ENCODE measurements at places on chromosomes 12 and 14. TPM values are rescaled to one million over a fixed set of nuclear protein-coding genes. Genes with fewer than 3 reads are reported as not detected.

GRCh38 chr14:75960231-75960630, 21.6 kb downstream of the TGFB3 start:
- peaks cover 22% of the 10 kb centered on the region for H3K36me3 ChIP-seq
- H3K27me3 ChIP-seq, result no peaks in the 10 kb centered on the region
- H3K4me1 ChIP-seq, result no peaks in the 10 kb centered on the region
- no peak for DNase-seq
- H3K27ac ChIP-seq, result peak overlapping the region; percentile 39

DNA sequence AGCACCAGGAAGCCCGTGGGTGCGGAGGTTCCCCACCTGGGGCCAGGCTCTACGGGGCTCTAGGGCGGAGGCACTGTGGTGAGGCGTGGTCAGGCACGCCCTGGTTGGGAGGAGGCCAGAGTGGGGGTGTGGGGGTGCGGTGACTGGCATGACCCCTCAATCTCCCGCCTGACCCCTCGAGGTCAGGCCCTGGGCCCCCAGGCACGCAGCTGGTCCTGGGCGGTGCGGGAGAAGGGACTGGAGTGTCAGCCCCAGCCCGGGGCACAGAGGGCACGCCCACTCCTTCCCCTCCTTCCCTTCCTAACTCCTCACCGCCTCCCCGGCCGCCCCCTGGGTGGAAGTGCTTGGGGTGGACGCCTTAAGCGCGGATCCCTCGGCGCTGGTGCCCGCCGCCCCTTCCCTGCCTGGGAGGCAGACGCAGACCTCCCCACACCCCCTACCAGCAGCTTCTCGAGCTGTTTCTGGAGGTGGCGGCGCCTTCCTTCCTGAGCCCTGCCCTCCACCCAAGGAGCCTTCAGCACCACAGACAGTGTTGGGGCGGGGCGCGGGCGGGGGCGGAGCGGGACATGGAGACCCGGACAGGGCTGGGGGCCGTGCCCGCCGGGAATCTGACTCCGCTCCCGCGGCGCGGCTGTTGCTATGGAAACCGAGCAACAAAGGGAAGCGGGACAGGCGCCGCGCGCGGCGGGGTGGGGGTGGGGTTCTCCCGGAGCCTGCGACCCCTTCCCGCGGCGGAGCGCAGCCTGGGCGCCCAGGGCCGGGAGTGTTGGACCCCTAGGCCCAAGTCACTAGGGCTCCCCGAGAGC, 741 bp upstream of the CRIP2 start:
- H3K4me3 ChIP-seq, result peak overlapping the region; percentile 74
- H3K4me1 ChIP-seq, result peaks cover 31% of the 10 kb centered on the region
- peaks cover 32% of the 10 kb centered on the region for H3K27me3 ChIP-seq
- peak overlapping the region; percentile 77 for H3K27ac ChIP-seq
- peak; percentile 89 for DNase-seq
- H3K36me3 ChIP-seq, result peaks cover 18% of the 10 kb centered on the region

GRCh38 chr14:55339770-55340169, 68.5 kb downstream of the FBXO34 start:
- no peaks in the 10 kb centered on the region for H3K27me3 ChIP-seq
- no peak for DNase-seq
- peaks cover 69% of the 10 kb centered on the region for H3K4me1 ChIP-seq
- no peaks in the 10 kb centered on the region for H3K36me3 ChIP-seq
- no peak overlapping the region for H3K4me3 ChIP-seq
- H3K27ac ChIP-seq, result no peak overlapping the region

FAM181A gene
- total RNA-seq, result not detected

GRCh38 chr14:89507926-89508460, 91.0 kb upstream of the FOXN3 start:
- no peak overlapping the region for H3K27ac ChIP-seq
- H3K27me3 ChIP-seq, result no peaks in the 10 kb centered on the region
- H3K4me1 ChIP-seq, result peaks cover 12% of the 10 kb centered on the region
- peak; percentile 42 for DNase-seq
- no peaks in the 10 kb centered on the region for H3K36me3 ChIP-seq

- H3K4me1 ChIP-seq, result no peaks in the 10 kb centered on the region
- H3K36me3 ChIP-seq, result no peaks in the 10 kb centered on the region
- H3K27ac ChIP-seq, result no peak overlapping the region
- no peak overlapping the region for H3K4me3 ChIP-seq
These were observed 321.4 kb upstream of the LRFN5 start for GRCh38 chr14:41285186-41285748.

PPP2R5E gene
- total RNA-seq, result 41.8 TPM

HOXC13 gene
- total RNA-seq, result not detected

- no peaks in the 10 kb centered on the region for H3K36me3 ChIP-seq
- DNase-seq, result no peak
- H3K27ac ChIP-seq, result no peak overlapping the region
- no peak overlapping the region for H3K4me3 ChIP-seq
These were observed 645.2 kb downstream of the VRK1 start for GRCh38 chr14:97442363-97442762.

DNA sequence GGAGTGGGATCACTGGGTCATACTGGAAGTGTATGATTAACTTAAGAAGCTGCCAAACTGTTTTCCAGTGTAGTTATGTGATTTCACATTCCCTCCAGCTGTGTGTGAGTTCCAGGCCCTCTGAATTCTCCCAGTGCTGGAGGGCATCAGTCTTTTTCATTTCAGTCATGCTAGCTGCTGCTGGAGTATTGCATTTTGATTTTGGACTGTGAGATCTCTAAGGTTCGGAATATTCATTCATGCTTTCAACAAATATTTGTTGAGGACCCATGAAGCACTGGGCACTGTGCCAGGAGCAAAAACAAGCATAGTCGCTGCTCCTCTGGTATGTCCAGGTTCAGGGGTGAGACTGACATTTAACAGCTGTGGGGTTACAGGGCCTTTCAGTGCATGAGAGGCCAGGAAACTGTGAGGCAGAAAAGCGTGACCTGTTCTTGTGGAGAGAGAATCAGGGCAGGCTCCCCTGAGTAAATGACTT, 133.2 kb downstream of the SCARB1 start:
- DNase-seq, result no peak
- H3K4me3 ChIP-seq, result no peak overlapping the region
- H3K27me3 ChIP-seq, result no peaks in the 10 kb centered on the region

GRCh38 chr14:68785534-68786490, 7.1 kb downstream of the ZFP36L1 start:
- peak; percentile 76 for DNase-seq
- peak overlapping the region; percentile 100 for H3K27ac ChIP-seq
- no peak overlapping the region for H3K4me3 ChIP-seq
- peaks cover 99% of the 10 kb centered on the region for H3K4me1 ChIP-seq

ST8SIA1 gene
- 12.2 TPM for total RNA-seq

- H3K4me3 ChIP-seq, result no peak overlapping the region
- H3K4me1 ChIP-seq, result no peaks in the 10 kb centered on the region
- H3K27me3 ChIP-seq, result no peaks in the 10 kb centered on the region
- no peak for DNase-seq
These were observed 8.0 kb upstream of the PLEKHA5 start for GRCh38 chr12:19121449-19122018.

RND1 gene
- 1.1 TPM for total RNA-seq

DNA sequence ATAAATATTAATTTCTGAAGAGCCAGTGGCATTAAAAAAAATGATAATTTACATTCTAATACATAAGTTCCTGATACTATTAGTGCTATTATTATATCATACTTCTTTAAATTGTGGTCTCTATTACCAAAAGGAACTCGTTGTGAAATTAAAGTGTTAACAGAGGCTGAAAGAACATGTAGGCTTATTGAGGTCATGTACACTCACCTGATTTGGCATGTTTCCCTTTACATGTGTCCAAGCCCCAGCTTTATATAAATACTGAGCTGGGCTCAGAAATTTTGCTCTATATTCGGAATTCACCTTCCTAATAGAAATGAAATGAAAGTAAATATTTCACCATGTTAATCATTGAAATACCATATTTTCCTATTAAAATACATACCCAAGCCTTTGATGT, 11.0 kb downstream of the MDM1 start:
- H3K4me1 ChIP-seq, result no peaks in the 10 kb centered on the region
- H3K4me3 ChIP-seq, result no peak overlapping the region
- no peak for DNase-seq
- H3K27ac ChIP-seq, result no peak overlapping the region
- peaks cover 26% of the 10 kb centered on the region for H3K36me3 ChIP-seq
